H54 (cell line): ENCODE measurements at places on chromosomes 12 and 14.

GRCh38 chr12:32273712-32274111 lies 125.6 kb upstream of the FGD4 start:
- DNase-seq = no peak

- no peak for DNase-seq
Observed at GRCh38 chr12:93358058-93358457, 19.7 kb upstream of the NUDT4 start.

DNA sequence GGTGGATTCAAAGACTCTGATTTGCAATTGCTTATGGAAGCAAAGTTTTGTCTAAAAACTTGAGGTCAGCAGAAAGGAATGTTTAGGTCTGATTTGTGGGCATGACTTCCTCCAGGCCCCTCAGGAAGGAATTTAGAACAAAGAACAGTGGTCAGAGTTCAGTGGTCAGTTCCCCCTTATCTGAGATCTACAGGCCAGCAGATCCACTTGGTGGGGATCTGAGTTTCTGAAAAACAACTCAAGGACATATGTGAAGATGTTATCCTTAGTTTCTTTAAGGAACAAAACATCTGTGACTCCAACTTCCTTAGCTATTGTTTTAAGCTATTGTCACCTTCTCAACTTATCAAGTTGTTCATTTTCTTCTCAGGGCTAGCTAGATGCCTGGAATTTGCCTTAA lies 28.0 kb upstream of the NAA30 start:
- no peak for DNase-seq

- DNase-seq = no peak
Observed at GRCh38 chr12:24102676-24103075, 153.2 kb upstream of the SOX5 start.

DNA sequence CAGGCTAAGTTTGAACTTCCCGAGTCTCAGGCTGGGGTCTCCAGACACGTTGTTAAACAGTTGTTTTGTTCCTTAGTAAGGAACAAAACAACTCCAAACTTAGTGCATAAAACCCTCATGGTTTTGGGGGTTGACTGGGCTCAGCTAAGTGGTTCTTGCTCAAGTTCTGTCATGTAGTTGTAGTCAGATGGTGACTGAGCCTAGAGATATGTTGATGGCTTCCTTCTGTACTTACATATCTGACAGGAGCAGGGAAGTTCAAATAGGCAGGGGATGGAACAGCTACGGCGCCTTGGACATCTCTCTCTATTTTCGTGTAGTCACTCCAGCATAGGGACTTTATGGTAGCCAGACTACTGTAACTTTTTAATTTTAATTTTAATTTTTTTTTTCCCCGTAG lies 45.7 kb downstream of the SPATS2 start:
- no peak for DNase-seq

DNA sequence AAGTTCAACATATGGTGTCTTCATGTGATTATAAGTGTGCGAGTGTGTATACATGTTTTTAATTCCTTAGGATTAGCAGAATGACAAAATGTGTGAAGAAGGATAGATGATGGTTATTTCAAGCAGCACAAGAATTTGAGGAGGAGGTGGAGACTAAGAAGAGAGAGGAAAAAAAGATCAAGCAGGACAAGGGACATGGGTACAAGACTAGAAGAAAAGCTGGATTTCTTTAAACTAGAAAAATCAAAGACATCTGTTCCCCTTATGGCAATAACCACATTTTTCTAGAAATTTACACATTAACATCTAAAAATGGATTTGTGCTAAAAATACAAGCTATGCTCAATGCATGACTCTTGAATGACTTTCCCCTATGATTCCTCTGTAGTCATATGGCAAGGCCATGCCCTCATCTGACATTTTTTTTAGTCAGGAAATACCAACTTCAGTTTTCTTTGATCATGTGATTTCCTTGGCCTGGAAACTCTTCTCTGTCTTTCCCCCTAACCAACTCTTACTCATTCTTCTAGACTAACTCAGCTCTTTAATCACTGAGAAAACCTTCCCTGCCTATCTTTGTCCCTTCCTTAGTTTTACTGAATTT lies 435.8 kb downstream of the NRXN3 start:
- no peak for DNase-seq

- DNase-seq = no peak
Observed at GRCh38 chr12:63848450-63848849, 4.0 kb downstream of the SRGAP1 start.

GRCh38 chr14:31941487-31941886 lies 135.6 kb upstream of the ARHGAP5 start:
- DNase-seq = no peak

DNA sequence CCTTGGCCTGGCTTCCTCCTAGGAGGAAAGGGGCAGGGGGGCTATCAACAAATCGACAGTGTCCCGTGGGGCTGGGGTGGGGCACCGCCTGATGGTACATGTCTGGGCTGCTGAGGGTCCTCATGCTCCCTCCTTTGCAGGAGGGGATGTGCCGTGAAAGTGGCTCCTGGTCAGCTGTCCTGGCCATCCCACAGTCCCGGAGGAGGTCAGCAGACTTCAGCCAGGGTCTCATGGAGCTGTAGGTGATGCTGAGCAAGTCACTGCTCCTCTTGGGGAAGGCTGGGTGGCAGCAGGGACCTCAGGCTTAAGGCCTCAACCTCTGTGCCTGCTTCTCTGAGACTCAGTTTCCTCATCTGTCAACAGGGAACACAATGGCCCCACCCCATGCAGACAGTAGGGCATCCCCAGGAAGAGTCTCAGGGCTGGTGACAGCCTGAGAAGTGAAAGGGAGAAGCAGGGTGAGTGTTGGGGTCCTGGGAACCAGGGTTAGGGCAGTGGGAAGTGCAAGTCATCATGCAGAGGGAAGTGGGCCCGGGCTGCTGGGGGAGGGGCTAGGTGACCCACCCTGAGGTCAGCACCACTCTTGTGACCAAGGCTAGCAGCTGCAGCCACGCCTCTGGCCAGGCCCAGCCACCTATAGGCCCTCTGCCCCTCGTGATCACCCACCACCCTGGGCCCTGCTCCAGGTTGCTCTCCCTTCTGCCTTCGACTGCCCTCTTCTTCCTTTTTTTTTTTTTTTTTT lies 4.4 kb upstream of the TNFAIP2 start:
- DNase-seq = no peak

GRCh38 chr12:64663015-64663414 lies 52.7 kb downstream of the RASSF3 start:
- DNase-seq = no peak

DNA sequence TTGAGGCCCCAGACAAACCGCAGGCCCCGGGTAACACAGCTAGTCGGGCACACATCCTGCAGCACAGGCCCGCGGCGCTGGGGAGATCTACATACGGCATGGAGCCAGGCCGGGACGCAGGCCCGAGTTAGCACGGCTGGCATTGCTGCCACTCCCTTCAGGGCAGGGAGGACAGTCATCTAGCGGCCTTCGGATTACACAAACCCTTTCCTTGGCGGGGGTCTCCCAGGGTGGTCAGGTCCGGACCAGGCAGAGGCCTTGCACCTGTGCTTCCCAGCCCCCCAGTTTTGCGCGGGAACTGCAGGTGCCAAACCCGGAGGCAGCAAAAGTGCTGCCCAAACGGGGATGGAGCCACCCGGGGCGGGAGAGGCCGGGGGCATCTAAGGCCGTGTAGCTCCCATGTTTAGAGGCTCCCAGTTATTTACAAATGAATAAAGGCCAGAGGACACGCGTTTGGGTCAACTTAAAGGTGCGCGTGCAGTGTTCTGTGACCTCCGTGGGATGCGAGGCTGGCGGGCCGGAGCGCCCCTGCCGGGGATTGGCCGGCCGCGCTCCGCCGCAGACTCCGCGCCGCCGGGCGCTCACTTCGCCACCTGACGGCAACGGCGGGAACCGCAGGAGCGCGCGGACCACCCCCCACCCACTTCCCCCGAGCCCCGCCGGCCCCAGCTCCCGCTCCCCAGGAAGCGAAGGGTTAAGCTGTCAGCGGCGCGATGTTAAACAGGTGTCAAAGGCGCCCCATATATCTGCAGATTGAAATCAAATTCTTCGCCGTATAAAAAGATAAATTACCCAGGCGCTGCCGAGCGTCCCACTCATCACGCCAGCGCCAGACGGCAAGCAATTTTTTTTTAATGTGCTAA lies 18.1 kb downstream of the VSX2 start:
- peak; percentile 43 for DNase-seq

GRCh38 chr12:108646600-108647579 lies 13.2 kb upstream of the SELPLG start:
- DNase-seq = no peak

GRCh38 chr12:4828176-4828575 lies 81.5 kb upstream of the KCNA1 start:
- DNase-seq = no peak

GRCh38 chr12:108131657-108132126 lies 2.6 kb downstream of the WSCD2 start:
- DNase-seq = no peak

GRCh38 chr12:95545731-95546490 lies 5.4 kb downstream of the USP44 start:
- DNase-seq = no peak

DNA sequence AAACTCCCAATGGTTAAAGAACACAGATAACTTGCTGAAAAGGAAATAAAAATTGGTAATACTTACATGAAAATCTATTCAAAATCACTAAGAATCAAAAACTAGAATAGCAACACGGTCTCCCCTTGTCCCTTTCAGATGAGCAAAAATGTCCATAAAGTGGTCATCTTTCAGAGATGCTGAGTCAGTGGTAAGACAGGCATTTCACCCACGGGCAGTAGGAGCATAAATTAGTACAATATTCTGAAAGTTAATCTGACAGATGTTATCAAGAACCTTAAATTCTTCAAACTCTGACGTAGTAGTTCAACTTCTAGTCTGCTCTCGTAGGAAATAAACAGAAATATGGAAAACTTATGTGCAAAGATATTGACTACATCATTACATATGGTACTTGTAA lies 33.1 kb upstream of the GNPNAT1 start:
- no peak for DNase-seq

- no peak for DNase-seq
Observed at GRCh38 chr12:93537769-93538168, 34.7 kb upstream of the SOCS2 start.

GRCh38 chr12:5022465-5023061 lies 21.1 kb upstream of the KCNA5 start:
- DNase-seq = peak; percentile 65

DNA sequence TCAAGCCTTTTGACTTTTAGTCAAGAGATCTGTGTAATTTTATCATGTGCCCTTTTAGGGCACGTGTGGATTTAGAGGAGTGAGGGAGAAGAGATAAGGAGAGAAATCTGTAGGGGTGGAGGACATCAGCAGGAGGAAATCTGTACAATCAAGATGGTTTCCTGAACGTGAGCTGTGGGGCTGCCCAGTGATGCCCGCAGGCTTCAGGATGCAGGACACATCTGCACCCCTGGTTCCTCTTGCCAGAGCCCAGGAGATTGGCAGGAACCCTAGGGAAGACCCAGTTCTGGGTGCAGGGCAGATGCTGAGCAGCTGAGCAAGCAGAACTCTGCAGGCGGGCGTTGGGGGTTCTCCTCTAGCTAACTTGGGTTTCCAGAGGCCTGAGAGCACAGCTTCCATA lies 11.6 kb upstream of the TESPA1 start:
- no peak for DNase-seq

- DNase-seq = peak; percentile 54
Observed at GRCh38 chr12:121190523-121191031, 19.4 kb upstream of the P2RX4 start.

DNA sequence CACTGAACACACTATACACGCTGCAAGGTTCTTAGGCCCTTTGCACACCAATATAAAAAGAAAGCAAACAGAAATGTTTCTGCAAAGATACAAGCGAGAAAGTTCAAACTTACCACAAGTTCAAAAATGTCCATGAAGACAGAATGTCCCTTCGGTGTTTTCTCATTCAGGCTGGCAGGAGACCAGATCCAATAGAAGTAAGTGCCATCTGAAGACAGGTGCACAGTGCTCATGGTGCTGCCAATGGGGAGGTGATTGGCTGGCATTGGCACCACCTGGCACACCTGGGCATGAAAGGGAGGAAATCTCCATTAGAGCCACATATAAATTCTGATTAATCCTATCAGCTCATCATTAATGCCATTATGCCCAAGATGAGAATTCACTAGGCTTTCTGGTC lies 76.3 kb downstream of the HECTD4 start:
- DNase-seq = no peak

- no peak for DNase-seq
Observed at GRCh38 chr14:102849526-102850379, 72.5 kb downstream of the TRAF3 start.

DNA sequence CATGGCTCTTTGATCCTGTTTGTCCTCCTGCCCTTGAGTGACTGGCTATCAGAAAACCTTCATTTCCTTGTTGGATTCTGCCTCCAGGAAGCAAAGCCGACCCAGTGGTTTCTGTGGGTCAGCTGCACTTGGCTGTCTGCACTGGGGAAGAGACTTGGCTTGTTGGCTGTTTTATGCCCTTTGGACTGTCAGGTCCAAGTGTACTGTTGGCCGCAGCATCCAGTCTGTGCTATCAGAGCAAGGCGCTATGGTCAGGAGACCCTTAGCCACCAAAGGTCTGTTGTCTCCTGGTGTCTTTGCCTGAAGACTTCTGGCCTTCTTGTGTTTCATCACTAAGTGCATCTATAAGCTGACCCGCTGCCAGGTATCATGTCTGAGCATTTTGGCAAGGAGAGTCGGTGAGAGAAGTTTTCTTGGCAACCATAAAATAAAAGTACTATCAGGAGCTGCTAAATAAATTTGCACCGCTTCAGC lies 177.4 kb upstream of the HIF1A start:
- DNase-seq = no peak

GRCh38 chr12:112573141-112573540 lies 154.4 kb downstream of the PTPN11 start:
- no peak for DNase-seq

DNA sequence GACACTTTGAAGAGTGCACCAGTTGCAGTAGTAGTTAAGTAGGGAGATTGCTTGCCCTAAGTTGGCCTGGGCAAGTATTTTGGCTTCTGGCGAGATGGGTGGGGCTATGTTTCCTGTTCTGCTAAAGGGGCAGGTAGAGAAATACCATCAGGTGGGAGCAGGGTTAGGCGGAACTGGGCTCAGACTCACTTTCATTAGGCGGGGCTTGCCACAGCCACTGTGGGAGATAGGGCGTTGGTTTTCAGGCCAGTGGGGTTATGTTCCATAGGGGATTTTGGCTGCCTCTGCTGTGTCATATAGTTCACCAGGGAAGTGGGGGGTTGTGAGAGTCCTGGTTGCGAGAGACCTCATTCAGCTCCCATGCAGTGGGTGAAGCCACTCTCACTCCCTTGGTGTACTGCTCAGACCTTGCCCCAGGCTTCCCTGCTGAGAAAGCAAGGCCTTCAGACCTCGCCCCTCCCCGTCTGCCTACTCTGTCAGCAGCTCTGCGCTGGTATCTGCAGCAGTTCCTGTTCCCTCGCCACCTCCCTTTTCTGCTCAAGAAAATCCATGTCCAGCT lies 43.3 kb downstream of the AEBP2 start:
- DNase-seq = no peak

- DNase-seq = no peak
Observed at GRCh38 chr12:116299665-116300328, 22.3 kb upstream of the MED13L start.

GRCh38 chr14:50233166-50233950 lies 2.0 kb upstream of the SOS2 start:
- DNase-seq = no peak

- no peak for DNase-seq
Observed at GRCh38 chr14:104346608-104347007, 208.2 kb downstream of the KIF26A start.

GRCh38 chr12:28459481-28459880 lies 269.2 kb downstream of the CCDC91 start:
- DNase-seq = no peak
